ENCODE measurements at places on chromosomes 11 and 22. TPM values are rescaled to one million over a fixed set of nuclear protein-coding genes. Genes with fewer than 3 reads are reported as not detected.
A peak's percentile ranks its signal among the peaks of the same experiment; 100 is the strongest.

F2 gene
- not detected for total RNA-seq

CHRM1 gene
- not detected for total RNA-seq

DNA sequence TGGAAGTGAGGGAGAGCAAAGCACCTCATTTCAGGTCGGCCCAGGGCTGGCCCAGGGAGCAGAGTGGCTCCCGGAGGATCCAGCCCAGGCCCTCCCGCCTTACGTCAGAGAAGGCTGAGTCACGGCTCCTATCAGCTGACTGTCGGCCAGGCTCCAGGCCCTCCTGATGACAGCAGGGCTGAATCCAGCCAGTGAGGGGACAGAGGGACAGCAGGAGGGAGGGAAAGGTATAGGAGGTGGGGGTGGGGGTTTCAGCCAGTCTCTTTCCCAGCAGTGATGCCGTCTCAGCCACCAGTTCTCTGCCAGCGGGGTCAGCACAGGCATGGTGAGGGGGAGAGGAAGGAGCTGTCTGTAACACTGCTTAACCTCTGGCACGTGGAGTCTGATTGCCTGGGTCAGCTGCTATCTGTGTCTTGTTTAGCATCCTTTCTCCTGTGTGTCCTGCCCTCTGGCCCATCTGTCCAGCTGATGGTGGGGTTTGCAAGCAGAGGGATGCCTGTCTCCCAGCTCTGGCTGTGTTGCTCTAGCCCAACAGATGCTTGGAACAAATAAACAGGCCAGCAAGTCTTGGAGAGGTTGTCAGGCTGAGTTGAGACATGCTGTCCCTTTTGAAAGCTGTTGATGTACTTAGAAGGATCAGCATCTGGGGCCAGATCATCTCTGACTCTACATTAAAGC is 74.0 kb downstream of the ADAMTS15 start:
- peaks cover 31% of the 10 kb centered on the region for H3K4me1 ChIP-seq
- no peaks in the 10 kb centered on the region for H3K36me3 ChIP-seq
- peak; percentile 77 for DNase-seq
- peaks cover 2% of the 10 kb centered on the region for H3K27me3 ChIP-seq

DNA sequence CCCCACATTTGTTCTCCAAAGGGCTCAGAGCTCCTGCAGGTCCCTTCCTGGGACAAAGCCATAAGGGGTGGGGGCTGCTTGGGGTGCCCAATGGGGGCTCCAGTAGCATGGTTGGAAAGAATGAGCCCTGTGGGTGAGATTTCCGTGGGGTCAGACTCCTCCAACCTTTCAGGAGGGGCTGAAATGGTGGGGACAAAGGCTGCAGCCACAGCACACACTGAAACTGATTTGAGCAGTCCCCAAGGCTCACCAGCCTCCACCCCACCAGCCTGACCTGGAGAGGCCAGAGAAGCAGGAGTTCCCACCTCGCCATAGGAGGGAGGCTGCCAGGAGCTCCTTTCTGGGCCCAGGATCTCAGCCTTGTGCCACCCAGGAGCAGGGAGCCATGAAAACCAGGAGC is 69.2 kb downstream of the MN1 start:
- no peak overlapping the region for H3K27ac ChIP-seq
- no peaks in the 10 kb centered on the region for H3K36me3 ChIP-seq
- no peak overlapping the region for H3K4me3 ChIP-seq
- no peak for DNase-seq
